Muscle of arm (tissue), 14 donors: ENCODE measurements at places on chromosomes 5 and 9.

GRCh38 chr5:133742431-133742988 lies 130.2 kb upstream of the FSTL4 start:
- no peak for DNase-seq

DNA sequence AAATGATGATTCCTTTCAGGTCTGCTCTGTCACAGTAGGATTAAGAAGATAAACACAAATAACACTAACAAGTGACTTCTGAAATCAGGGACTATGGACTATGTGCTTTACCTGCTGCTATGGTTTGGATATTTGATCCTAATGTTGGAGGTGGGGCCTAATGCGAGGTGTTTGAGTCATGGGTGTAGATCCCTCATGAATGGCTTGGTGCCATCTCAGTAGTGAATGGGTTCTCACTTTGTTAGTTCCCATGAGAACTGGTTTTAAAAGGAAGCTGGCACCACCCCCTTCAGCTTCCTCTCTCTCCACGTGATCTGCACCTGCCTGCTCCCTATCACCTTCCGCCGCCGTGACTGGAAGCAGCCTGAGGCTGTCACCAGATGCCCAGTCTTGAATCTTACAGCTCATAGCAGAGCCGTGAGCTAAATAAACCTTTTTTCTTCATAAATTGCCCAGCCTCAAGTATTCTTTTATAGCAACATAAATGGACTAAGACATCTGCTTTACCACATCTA lies 3.3 kb downstream of the PPIC start:
- DNase-seq, result no peak

DNA sequence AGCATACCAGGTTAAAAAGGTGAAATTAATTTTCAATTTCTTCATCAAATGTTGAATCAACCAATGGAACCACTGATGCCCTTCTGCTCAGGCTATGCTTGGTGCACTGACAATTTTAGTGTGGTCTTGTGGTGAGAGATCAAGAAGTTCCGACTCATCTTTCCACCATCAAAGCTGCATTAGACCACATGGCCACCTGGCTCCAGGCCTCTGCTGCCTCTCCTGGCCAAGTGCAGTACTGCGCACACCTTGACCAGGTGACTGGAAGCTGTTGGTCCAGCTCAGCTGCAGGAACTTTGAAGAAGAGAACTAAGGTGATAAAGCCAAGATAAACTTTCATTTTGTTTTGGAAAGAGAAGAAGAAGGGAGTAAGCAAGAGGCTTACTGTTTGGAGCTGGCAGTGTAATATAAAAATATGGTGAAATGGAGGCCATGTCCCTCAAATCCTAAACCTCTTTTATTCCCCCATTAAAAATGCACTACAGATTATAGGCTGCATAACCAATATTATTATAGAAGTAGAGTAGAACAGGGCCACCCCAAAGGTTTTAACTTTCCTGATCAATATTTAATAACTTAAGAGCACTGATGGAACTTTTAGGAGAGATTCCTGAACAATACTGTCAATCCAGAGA lies 315.5 kb upstream of the C9orf72 start:
- no peak for DNase-seq

GRCh38 chr9:89996116-89996515 lies 391.3 kb downstream of the GADD45G start:
- no peak for DNase-seq

- no peak for DNase-seq
These were observed 159.2 kb upstream of the WWC1 start for GRCh38 chr5:168132241-168132641.

- no peak for DNase-seq
These were observed 14.8 kb downstream of the NCS1 start for GRCh38 chr9:130186839-130187522.

GRCh38 chr9:20552874-20553557 lies 69.3 kb downstream of the MLLT3 start:
- DNase-seq, result no peak
